ENCODE measurements at places on chromosomes 5 and 9. TPM values are rescaled to one million over a fixed set of nuclear protein-coding genes. Genes with fewer than 3 reads are reported as not detected.

DNA sequence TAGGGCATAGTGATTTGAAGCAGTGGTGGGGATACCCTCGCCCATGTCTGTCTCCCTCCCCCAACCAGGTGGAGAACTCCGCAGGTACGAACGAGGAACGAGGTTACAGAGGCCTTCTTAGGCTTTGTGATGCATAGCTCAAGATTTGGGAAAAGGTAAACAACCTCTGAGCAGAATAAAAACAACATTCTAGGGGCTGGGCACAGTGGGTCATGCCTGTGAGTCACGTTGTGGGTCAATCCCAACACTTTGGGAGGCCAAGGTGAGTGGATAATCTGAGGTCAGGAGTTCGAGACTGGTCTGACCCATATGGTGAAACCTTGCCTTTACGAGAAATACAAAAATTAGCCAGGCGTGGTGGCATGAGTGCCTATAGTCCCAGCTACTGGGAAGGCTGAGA, 3.6 kb upstream of the LCP2 start:
- no peak for DNase-seq
- no peak overlapping the region for H3K27ac ChIP-seq
- H3K4me3 ChIP-seq, result no peak overlapping the region
- peaks cover 8% of the 10 kb centered on the region for H3K4me1 ChIP-seq

DNA sequence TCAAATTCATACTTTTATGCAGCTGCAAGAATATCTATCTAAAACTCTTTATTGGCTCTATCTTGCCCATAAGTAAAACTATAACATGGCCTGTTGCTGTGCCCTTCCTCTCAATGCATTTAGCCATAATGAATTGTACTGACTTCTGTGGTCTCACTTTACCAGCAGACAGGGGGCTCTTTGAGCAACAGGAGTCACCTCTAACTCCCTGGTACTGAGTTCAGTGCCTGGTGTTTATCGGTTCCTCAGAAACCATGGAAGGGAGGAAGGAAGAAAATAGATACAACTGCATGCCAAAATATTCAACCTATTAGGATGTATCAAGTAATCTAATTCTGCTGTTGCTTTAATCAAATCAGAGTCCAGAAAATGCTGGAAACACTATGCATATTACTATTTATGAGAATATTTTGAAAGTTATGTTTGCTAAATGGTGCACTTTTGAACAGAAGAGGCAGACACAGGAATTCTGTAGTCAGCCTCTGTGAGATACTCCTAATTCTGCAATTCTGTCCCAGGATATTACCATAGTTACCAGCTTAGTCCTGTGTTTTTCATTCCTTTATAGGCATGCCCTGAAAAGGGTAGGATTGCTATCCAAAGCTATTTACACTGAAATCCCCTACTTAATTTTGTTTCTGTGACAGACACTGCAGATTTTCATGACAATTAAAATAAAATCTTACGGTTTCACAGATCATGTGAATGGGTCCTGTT, 89.8 kb downstream of the CD180 start:
- H3K27me3 ChIP-seq, result no peaks in the 10 kb centered on the region
- no peak overlapping the region for H3K27ac ChIP-seq
- H3K36me3 ChIP-seq, result peaks cover 13% of the 10 kb centered on the region
- no peak overlapping the region for H3K4me3 ChIP-seq
- H3K4me1 ChIP-seq, result peaks cover 5% of the 10 kb centered on the region
- DNase-seq, result no peak

DNA sequence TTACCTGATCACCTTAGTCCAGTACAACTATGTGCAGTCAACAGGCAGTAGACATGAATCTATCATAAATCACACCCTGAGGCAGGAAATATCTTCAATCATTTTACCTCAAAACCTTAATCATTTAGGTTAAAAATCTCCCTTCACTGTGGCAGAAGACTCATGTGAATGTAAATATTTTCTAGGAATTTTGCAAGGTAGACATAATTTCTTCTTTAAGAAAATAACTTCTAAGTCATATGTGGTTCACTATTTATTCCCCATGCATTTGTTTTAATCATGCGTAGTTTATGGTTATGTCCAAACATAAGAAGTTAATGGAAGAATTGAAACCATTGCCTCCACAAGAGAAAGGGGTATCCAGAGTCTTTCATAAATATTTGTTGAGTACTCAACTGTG, 97.0 kb downstream of the HMHB1 start:
- H3K36me3 ChIP-seq, result no peaks in the 10 kb centered on the region
- H3K27ac ChIP-seq, result no peak overlapping the region
- H3K4me3 ChIP-seq, result no peak overlapping the region
- H3K27me3 ChIP-seq, result no peaks in the 10 kb centered on the region

- peaks cover 20% of the 10 kb centered on the region for H3K27me3 ChIP-seq
- H3K27ac ChIP-seq, result no peak overlapping the region
- H3K4me1 ChIP-seq, result peaks cover 2% of the 10 kb centered on the region
- DNase-seq, result no peak
Measured at GRCh38 chr9:124419832-124420489, 4.7 kb upstream of the PSMB7 start.

DNA sequence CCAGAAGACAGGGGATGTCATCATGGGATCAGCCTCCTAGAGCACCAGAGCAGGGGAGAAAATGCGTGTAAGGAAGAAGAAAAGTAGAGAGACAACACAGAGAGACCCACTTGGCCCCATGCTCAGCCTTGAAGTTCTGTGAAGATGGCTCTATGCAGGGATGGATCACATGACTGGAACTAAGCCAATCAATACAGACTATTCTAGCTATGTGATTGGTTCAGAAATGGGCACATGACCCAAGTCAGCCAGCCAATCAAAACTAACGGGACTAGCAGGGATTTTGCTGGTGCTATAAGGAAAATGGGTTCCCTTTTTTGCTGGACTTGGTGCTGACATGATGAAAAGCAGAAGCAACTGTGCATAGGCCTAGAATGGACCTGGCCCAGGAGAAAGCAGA, 173.0 kb upstream of the TBC1D2 start:
- no peaks in the 10 kb centered on the region for H3K4me1 ChIP-seq
- H3K27me3 ChIP-seq, result peaks cover 17% of the 10 kb centered on the region
- H3K4me3 ChIP-seq, result no peak overlapping the region
- H3K36me3 ChIP-seq, result no peaks in the 10 kb centered on the region

DNA sequence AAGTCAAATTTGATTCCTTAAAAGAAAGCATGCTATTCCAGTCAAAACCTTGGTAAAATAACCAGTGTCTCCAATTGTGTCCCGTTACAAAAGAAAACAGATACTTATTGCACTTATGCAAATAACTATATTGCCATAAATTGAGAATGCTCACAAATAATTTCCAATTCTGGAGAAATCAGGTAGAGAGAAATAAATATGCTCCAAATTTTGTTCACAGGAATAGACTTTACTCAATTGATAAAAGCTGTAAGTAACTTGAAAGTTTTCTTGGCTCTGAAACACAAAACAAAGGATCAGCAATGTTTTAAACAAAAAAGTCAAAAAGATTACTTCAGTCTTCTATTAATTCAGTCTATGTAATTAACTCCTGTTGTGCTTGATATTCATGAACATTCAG, 7.8 kb upstream of the DTWD2 start:
- H3K27ac ChIP-seq, result no peak overlapping the region
- H3K27me3 ChIP-seq, result no peaks in the 10 kb centered on the region
- no peaks in the 10 kb centered on the region for H3K4me1 ChIP-seq
- peaks cover 11% of the 10 kb centered on the region for H3K36me3 ChIP-seq

DNA sequence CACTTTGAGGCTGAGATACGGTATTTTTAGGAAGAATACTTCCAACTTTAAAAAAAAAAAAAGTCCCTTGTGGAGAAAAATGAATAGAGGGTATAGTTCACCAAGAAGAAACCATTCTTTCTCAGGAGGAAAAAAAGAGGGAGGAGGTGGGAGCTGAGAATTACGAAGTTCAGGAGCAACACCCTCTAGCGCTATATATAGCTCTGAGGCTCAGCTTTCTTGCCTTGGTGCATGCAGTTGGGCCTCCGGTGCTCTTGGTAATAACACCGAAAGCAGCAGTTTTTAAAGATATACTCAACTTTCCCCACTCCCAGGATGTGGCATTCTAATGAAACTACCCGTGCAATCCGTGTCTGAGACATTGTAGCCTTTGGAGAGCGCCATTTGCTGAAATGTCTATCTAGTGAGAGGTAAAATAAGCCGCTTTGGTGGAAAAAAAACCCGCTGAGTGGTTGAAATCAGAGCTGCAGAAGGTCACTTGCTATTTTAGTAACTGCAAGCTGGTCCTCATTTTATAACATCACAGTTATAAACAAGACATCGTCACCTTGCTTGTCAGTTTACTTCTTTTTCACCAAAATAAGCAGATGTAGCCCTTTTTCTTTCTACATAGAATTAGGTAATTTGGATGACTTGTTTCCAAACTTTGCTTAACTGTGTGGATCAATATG, 156.4 kb downstream of the RORB start:
- no peak overlapping the region for H3K4me3 ChIP-seq
- no peak for DNase-seq
- H3K27ac ChIP-seq, result no peak overlapping the region
- no peaks in the 10 kb centered on the region for H3K36me3 ChIP-seq

GRCh38 chr5:80798166-80798565, 143.4 kb upstream of the DHFR start:
- no peaks in the 10 kb centered on the region for H3K4me1 ChIP-seq
- peaks cover 20% of the 10 kb centered on the region for H3K36me3 ChIP-seq
- H3K27ac ChIP-seq, result no peak overlapping the region
- DNase-seq, result no peak

DNA sequence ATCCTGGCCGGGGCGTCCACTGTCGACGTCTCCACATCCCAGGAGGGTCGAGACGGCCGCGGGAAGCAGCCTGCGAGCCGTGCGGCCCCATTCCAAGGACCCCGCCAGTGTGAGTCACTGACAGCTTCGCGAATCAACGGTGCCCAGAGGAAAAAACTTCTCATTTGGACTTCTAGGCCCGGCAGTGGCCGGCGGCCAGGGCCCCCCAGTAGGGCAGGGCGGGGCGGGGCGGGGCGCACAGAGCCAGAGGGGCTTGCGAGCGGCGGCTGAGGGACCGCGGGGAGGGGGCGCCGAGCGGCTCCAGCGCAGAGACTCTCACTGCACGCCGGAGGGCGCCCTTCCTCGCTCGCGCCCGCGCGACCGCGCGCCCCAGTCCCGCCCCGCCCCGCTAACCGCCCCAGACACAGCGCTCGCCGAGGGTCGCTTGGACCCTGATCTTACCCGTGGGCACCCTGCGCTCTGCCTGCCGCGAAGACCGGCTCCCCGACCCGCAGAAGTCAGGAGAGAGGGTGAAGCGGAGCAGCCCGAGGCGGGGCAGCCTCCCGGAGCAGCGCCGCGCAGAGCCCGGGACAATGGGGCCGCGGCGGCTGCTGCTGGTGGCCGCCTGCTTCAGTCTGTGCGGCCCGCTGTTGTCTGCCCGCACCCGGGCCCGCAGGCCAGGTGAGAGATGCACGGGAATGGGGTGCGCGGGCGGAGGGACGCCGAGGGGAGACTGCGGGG, at the start of gene F2R:
Gene F2R (plus strand): TSS at position 391 of the 720 bp plus-strand sequence. CDS start 182 bp downstream, at position 573.
- DNase-seq, result peak; percentile 57
- H3K27me3 ChIP-seq, result peaks cover 25% of the 10 kb centered on the region
- H3K4me3 ChIP-seq, result peak within 1 kb of the TSS; percentile 85

DNA sequence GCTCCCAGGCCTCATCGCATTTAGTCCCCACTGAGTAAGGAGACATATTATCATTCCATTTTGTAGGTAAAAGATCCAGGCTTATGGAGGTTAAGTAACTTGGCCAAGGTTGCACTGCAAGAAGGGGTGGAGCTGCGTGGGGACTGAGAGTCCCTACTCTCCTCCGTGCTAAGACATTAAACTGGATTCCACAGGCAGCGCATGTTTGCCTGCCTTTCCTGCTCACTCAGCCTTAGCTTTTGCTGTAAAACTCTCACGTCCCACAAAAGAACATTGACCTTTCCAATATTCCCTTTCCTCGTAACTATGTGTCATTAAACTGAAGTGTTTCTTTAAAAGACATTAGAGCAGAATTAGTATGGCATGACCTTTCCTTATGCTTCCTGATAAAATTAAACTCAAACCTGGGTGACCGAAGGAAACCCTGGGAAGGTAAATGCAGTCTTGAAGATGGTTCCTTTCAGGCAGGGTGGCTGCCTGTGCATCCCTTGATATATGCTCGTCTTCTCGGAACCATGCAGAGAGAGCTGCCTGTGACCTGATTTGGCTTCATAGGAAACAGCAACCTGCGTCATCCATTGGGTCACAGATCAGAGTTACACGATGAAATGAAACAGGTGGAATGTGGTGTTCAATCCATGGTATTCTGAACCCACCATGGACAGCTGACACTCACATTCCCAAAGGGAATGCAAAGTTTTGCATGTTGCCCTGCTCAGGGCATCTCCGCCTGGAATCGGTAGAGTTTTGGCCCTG, 85.9 kb downstream of the TMEM252 start:
- H3K27me3 ChIP-seq, result no peaks in the 10 kb centered on the region
- no peak overlapping the region for H3K4me3 ChIP-seq
- H3K27ac ChIP-seq, result no peak overlapping the region
- no peak for DNase-seq
- H3K36me3 ChIP-seq, result no peaks in the 10 kb centered on the region
- H3K4me1 ChIP-seq, result peaks cover 18% of the 10 kb centered on the region

- peaks cover 13% of the 10 kb centered on the region for H3K4me1 ChIP-seq
- no peak for DNase-seq
- no peaks in the 10 kb centered on the region for H3K27me3 ChIP-seq
- H3K27ac ChIP-seq, result peak overlapping the region; percentile 9
- H3K36me3 ChIP-seq, result peaks cover 29% of the 10 kb centered on the region
- H3K4me3 ChIP-seq, result peak overlapping the region; percentile 59
Measured at GRCh38 chr5:178730940-178731265, 444 bp upstream of the ZNF354A start.

SLC6A3 gene
- total RNA-seq, result 0.04 TPM

OBP2B gene
- not detected for total RNA-seq

SPEF2 gene
- 11.6 TPM for total RNA-seq

PCDHA3 gene
- total RNA-seq, result 0.32 TPM

SLC36A2 gene
- not detected for total RNA-seq

SLU7 gene
- total RNA-seq, result 36.9 TPM
